Osteocyte (in vitro differentiated cells): ENCODE measurements at places on chromosomes 3 and 15.

GRCh38 chr15:63901912-63902670 is 68.3 kb upstream of the HERC1 start:
- no peak for DNase-seq

GRCh38 chr15:45523166-45523460 is 558 bp upstream of the SLC30A4 start:
- DNase-seq = no peak

DNA sequence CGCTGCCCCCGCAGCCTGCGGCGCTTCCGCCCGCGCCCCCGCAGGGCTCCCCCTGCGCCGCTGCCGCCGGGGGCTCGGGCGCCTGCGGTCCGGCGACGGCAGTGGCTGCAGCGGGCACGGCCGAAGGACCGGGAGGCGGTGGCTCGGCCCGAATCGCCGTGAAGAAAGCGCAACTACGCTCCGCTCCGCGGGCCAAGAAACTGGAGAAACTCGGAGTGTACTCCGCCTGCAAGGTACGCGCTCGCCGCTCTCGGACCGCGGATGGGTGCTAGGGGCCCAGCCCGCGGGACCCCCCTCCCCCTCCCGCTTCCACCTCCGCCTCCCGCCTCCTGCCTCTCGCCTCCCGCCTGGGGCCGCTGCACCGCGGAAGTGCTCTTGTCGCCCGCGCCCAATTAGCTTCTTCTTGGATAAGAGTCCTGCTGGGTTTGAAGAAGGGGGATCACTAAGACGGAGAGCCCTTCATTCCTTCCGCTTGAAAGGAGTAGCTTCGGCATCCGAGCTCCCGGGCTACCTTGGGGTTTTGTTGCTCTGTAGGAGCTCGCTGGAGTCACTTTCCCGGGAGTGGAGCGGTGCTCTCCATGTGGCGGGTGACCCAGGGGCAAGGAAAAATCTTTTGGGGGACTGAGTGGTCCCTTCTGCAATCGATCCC is 426 bp downstream of the KAT2B start:
- DNase-seq = peak; percentile 88

- DNase-seq = peak; percentile 87
Measured at GRCh38 chr3:180036671-180037455, at the start of gene PEX5L. Gene PEX5L, minus strand, starts transcription at chr3:180036937. Its CDS starts 338 bp downstream, at chr3:180036599.

GRCh38 chr3:11607816-11608215 is 35.9 kb downstream of the VGLL4 start:
- no peak for DNase-seq

- DNase-seq = no peak
Measured at GRCh38 chr3:151052756-151053155, 32.7 kb upstream of the MED12L start.

- no peak for DNase-seq
Measured at GRCh38 chr3:52026041-52026440, 30.3 kb downstream of the DUSP7 start.

- no peak for DNase-seq
Measured at GRCh38 chr15:95298729-95299128, 1031.8 kb upstream of the NR2F2 start.

- no peak for DNase-seq
Measured at GRCh38 chr15:75025107-75025506, 1.7 kb downstream of the PPCDC start.

DNA sequence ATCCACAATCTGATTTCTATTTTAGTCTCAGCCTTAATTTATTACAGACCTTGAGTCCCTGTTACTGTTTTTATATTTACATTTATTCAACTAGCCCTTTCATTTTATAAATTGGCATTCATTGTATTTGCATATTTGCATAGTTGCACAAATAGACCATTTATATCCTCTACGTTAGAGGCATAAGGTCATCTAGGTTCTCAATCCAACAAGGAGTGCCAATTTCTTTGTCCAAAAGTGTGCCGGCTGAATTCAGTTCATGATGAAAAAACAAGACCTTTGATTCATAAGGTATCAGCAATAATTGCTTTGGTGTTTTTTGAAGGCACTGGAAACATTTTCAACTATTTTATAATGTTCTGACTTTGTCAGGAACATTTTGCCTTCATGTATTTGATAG is 33.9 kb upstream of the NANOGP8 start:
- no peak for DNase-seq

GRCh38 chr15:50652671-50653070 is 33.9 kb downstream of the TRPM7 start:
- no peak for DNase-seq

GRCh38 chr15:41939986-41940385 is 32.4 kb downstream of the EHD4 start:
- DNase-seq = no peak

DNA sequence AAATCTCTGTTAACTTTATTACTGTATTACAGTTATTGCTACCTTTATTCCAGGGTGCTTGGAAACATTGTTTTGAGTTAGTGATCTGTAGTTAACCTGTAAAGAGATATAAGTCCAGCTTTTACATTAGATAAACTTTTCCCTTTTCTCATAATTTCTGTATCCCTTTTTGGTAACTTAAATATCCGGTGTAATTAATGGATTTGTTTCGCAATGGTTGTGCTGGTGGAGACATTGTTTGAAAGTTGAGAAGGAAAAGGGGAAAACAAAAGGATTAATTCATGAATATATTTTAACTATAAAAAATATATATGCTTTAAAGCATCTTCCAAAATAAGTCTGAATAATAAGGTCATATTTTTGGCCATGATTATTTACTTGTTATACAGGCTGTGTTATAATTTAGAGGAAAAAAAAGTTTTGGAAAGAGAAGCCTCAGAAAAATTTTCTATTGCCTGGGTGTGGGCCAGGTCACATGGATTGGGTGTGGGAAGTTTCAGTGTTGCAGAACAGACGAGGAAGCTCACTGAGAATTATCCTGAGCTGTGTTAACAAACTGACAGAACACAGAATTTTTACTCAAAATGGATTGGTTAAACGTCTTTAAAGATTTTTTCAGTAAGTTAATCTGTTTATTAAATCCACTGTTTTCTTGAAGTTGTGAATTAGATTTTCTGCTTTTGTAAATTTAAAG is 27.7 kb upstream of the IL20RB start:
- no peak for DNase-seq

DNA sequence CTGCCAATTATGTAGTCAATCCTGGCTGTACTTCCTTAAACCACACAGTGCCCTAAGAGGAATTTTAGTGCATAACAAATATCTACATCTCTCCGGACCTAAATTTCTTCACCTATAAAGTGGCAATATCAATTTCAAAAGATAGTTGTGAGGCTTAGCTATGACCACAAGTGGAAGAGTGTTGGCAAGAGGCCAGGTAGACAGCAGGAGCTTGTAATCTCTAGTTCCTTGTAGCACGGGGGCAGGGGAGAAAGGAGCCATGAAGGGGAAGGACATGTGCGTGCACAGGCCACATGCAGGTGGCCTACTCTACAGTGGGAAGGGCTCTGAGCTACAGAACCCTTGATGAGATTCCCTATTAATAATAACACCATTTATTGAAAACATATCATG is 269.7 kb downstream of the ABHD5 start:
- DNase-seq = no peak

GRCh38 chr3:197259096-197259495 is 39.3 kb downstream of the DLG1 start:
- no peak for DNase-seq

- DNase-seq = no peak
Measured at GRCh38 chr3:48299746-48300712, 33.4 kb downstream of the SPINK8 start.

DNA sequence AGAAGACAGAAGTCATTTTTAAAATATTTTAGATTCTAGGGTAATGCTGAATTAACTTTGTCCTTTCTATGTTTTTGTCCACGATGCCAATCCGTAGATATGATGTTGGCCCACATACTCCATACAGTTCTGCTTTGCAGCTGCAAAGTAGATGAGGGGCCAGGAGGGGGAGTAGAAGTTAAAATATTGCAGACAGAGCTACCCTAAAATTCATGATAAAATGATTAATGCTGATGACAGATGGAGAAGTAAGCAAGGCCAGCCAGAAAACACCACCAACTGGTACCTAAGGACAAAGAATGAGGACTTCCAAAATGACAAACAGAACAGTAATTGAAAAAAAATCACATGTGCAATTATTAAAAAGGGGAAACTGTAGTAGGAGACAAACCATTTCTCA is 756.6 kb upstream of the ARPP21 start:
- no peak for DNase-seq

DNA sequence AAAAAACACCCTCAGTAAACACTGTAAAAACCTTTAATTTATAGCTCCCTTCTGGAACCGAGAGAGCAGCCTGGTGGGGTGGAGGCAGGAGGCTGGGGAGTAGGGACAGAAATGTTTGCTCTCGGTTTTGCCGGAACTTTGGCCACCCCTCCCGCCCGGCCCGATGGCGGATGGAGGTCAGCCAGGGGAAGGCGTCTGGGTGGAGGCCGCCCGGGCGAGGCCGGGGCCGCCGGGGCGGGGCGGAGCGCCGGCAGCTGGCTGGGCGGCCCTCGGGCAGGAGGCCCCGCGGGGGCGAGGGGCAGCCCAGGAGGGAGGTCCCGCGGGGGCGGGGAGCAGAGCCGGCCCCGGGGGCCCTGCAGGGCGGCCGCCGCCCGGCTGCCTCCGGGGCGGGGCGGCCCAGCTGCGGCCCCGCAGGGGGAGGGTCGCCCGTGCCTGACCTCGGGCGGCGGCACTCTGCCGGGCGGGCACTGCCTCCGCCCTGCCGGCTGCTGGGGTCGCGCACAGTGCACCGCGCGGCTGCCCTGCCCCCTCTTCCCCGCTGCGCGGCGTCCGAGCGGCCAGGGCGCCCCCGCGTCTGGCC is 829 bp upstream of the SKIL start:
- DNase-seq = peak; percentile 96

DNA sequence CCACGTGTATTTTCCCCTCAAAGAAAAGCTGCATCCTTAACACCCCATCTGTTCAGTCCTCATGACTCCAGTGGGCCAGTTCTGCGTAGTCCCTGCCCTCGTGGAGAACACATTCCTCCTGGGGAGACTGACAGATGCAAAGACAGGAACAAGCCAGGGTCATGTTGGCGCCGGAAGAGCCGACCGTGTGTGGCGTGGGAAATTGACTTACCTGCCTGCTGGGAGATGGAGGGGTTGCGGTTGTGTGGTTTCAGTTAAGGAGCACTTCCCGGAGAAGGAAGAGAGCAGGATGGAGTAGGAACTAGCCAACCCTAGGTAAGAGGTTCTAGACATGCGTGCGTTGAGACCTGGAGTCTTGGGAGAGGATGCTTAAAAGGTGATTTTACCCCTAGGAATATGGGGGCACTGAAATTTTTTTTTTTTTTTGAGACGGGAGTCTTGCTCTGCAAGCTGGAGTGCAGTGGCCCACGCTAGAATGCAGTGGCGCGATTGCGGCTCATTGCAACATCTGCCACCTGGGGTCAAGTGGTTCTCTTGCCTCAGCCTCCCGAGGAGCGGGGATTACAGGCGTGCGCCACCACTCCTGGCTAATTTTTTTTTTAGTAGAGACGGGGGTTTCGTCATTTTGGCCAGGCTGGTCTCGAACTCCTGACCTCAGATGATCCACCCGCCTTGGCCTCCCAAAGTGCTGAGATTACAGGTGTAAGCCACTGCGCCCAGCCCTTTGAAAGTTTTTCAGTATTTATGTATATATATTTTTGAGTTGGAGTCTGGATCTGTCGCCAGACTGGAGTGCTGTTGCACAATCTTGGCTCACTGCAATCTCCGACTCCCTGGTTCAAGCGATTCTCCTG is 1.4 kb downstream of the VHL start:
- no peak for DNase-seq

DNA sequence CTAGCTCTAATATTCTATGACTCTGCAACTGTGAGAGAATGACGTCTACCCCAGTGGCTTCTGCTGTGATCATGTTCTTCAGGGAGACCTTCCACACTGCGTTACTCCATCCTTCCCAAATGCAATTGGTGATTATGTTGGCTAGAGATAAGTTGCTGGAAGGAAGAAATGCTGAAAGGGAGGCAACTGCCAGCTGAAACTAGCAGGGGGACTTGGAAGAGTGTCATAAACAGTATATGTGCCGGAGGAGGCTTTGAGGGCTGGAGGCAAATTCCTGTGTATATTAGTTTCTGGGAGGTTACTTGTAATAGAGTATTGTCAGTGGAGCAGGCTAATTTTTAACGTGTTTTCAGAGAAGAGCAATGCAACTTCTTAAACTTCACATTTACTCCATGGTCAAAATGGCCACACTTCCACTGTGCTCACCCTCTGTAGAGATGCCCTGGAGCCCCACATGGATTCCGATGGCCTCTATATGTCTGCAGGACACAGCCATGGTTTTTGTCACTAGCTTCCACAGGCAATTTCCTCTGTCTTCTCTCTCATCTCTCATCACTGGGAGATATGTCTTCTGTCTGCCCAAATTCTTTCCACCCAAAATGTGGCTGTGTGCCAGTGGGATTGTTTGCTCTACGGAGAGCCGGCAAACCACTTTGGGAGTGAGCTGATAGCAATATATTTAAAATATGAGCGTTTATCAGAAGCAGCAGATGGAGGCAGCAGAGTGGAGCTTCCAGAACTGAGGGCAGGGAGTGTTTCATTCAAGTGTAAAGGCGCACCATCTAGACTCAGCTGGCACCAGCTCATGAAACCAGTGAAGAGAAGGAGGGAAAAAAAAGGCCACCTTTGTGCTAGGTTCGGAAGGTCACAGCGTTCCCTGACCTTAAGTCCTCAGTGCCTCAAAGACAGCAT is 13.3 kb upstream of the CD47 start:
- DNase-seq = no peak

- DNase-seq = no peak
Measured at GRCh38 chr3:36380221-36381031, at the start of gene STAC. Gene STAC, plus strand, starts transcription at chr3:36380504. Its CDS starts 140 bp downstream, at chr3:36380644.

- DNase-seq = no peak
Measured at GRCh38 chr3:40262331-40262730, 47.2 kb upstream of the EIF1B start.

DNA sequence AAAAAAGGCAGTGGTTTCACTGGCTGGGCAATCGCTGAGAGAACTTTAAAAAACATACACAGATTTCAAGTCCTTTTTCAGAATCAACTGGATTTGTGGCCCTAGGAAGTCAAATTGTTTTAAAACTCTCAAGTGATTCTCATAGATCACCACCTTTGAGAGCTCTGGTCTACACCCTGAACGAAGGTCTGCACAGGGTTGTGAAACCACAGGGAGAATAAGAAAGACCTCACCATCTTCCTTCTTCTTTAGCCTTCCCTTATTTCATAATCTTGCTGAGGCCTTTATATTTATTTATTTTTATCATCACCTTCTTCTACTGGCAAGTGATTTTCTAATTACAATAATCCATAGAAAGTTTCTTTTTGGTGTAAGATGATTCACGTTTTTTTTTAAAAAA is 58.1 kb downstream of the FOXP1 start:
- no peak for DNase-seq

- no peak for DNase-seq
Measured at GRCh38 chr3:18989237-18989795, 159.0 kb upstream of the KCNH8 start.
